CD8-positive, alpha-beta memory T cell (primary cell): ENCODE measurements at places on chromosomes 3 and 15. TPM values are rescaled to one million over a fixed set of nuclear protein-coding genes. Genes with fewer than 3 reads are reported as not detected.

LRRC49 gene
- 0.62 TPM for total RNA-seq

CFAP92 gene
- total RNA-seq = 0.13 TPM

TRAT1 gene
- 29.1 TPM for total RNA-seq

XIRP1 gene
- total RNA-seq = 4.1 TPM
